ENCODE measurements at places on chromosomes 16 and 17.

- DNase-seq, result no peak
Observed at GRCh38 chr17:12230481-12231354, 210.0 kb downstream of the MAP2K4 start.

GRCh38 chr16:85838876-85839585, 39.5 kb downstream of the COX4I1 start:
- no peak for DNase-seq

DNA sequence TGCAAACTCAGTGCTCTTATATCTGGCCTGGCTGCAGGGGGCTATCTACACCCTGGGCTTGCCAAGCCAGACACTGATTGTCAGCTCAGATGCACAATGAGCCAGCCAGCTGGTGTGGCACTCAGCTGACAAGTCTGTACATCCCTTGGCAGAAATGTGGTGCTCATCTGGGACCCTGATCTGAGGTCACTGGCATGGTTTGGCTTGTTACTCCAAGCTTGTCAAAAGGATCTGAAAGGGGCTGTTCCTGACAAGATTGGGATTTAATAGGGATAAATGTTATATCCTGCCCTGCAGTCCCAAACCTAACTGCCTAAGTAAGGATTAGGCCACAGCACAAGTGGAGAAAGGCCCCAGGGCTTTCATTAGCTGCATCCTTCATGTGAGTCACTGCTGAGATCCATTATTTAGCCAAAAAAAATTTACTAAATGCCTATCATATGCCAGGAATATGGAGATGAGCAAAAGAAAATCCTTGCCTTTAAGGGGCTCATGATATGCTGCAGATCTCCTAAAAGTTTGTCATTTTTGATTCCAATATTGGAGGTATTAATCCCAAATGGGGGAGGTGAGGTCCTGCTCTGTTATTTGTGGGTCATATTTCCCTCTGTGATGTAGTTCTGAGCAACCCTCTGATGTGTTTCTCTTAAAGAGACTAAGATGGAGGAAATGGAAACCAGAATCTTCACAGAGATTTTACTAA, 6.3 kb downstream of the SLC6A2 start:
- DNase-seq, result no peak

- DNase-seq, result no peak
Observed at GRCh38 chr16:60582528-60582927, 1453.7 kb downstream of the CDH8 start.

- no peak for DNase-seq
Observed at GRCh38 chr17:48842746-48843145, 11.9 kb downstream of the CALCOCO2 start.

- no peak for DNase-seq
Observed at GRCh38 chr16:87384162-87384874, 742 bp upstream of the FBXO31 start.

DNA sequence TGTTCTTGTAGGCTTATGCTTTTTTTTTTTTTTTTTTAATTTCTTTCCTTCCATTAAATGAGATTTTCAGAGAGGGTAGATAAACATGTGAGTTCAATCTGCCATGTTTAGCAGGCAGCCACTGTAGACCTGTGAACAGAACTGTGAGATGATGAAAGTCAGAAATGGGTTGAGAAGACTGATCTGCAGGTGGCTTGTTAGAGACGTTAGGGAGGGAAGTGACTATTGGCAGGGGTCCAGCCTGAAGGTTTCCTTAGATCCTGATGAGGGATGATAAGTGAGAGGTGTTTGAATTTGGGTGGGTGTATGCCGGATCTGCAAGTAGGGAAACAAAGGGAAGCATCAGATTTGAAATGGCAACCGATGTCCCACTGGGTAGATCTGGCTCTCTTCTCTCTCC, 157.8 kb downstream of the HS3ST3B1 start:
- no peak for DNase-seq

DNA sequence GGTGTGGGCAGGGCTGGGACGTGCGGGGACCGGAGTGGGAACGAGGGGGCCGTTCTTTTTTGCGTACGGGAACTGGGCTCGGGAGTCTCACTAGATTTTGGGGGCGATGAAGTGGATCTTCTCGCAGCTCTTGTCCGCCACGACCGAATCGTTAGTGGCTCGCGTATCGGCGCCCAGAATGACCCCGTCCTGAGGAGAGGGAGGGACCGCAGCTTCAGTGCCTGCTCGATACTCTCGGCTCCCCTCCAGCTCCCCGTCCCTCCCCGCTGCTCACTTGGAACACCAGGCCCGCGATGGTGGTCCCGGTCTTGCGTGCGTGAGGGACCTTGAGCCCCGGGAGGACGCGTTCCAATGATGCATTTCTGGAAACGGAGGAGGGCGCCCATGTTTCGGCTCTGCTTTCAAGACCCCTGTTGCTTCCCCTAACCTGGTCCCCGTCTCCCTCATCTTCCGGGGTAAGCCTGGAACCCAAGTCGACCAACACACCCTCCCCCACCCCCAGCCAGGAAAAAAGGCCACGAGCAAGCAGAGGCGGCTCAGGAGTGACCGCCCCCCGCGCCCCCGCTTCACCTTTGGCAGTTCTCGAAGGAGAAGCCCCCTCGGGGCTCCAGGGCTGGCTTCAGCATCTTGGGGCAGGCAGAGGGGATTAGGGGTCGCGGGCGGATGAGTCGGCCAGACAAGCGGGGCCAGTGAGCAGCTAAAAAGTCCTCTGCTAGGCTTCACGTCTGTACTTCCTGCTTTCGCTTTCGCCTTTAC, at the start of gene PSMB10:
Gene PSMB10 (minus strand): TSS at position 727 of the 756 bp plus-strand sequence. CDS start 101 bp downstream, at position 626.
- DNase-seq, result no peak

GRCh38 chr17:34570506-34570905, 8.9 kb upstream of the TMEM132E start:
- no peak for DNase-seq

GRCh38 chr17:61390479-61390791, 9.2 kb upstream of the TBX2 start:
- no peak for DNase-seq

- no peak for DNase-seq
Observed at GRCh38 chr16:29757950-29758466, 12.2 kb upstream of the C16orf54 start.

- no peak for DNase-seq
Observed at GRCh38 chr17:65509032-65509431, 52.4 kb downstream of the AXIN2 start.

GRCh38 chr16:2752850-2753732, 653 bp downstream of the SRRM2 start:
- DNase-seq, result peak; percentile 57

DNA sequence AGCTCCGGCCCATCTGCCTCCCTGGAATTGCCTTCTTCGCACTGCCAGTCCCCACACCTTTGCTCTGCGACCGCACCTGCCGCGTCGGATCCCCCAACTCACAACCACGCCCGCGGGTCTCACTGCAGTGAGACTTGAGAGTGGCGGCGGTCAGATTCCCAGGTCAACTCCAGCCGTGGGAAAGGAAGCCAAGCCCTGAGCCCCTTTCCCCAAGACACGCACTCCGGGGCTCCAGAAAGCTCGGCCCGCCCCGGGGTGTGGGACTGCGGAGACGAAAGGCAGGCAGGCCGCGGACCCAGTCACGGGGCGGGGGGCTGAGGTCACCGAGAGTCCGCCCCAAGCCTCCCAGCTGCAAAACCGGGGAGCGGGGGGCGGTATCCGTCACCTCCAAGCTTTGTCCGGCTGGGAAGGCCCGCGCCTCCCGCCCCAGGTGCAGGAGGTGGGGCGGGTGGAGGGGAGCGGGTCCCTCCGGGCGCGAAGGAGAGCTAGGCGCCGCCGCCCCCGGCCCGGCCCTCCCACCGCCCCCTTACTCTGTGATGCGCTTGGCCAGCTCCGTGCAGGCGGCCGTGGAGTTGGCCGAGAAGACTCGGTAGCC, 615 bp downstream of the PRPSAP1 start:
- DNase-seq, result no peak

GRCh38 chr16:82761236-82761635, 134.5 kb downstream of the CDH13 start:
- DNase-seq, result no peak

DNA sequence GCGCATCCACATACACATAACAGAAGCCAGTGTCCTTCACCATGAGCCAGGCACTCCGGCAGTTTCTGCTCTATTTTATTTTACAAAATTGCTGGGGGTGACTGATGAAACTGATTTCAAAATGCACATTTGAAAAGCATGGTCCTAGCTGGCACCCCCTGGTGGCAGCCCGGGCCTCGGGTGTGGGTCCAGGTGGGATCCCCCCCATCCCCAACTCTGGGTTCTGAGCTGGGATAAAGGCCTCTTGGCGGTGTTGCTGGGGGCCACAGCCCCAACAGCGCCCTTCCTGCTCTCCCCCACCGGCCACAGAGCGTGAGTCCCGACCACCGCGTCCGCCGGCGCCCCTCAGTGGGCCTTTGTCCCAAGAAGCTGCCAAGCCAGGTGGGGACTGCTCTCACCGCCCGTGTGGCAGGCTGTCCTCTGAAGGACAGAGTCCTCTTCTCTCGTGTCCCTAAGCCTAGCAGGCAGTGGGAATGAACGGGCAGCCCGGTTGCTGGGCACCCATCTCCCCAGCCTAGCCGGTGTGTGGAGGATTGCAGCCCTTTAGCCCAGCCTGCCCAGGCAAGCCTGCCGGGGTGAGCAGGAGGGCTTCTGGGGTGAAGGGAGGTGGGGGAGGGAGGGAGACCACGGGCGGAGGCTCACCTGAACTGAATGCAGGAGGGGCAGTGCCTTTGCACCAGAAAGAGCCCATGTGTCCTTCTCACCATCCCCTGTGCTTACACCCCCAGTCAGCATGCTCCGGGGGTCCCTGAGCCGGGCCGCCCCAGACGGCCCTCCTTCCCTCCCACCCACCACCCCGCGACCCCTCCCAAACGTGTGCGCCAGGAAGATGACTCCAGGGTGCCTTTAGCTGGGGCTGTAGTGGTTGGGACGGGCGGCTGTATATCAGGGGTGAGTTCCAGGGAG, 898 bp downstream of the SNAI3 start:
- DNase-seq, result no peak

GRCh38 chr17:394718-395095, 42.1 kb upstream of the RPH3AL start:
- no peak for DNase-seq

DNA sequence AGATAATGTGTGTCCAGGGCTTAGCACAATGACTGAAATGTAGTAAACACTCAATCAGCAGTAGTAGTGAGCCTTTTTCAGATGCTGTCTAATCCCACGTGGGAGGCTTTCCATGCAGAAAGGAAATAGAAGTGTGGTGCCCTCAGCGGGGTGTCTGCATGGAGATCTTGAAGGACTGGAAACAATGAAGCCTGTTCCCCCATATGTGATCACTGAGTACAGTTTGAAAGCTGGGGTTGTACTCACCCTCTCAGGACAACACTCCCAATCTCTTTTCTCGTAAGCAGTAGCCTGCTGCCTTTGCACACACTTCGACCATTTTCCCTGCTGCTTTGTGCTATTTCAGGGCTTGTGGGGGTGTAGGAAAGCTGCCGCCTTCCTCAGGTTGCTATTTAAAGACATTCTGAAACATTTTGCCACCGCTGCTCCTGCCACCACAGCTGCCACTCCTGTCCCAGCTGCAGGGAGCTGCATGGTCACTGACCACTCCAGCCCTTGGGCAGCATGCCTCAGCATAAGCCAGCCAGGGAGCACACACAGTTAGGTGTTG, 40.6 kb upstream of the HAS3 start:
- DNase-seq, result no peak

- DNase-seq, result no peak
Observed at GRCh38 chr16:72858665-72859493, 189.0 kb downstream of the ZFHX3 start.

- DNase-seq, result no peak
Observed at GRCh38 chr16:17465460-17465859, 5.3 kb downstream of the XYLT1 start.

DNA sequence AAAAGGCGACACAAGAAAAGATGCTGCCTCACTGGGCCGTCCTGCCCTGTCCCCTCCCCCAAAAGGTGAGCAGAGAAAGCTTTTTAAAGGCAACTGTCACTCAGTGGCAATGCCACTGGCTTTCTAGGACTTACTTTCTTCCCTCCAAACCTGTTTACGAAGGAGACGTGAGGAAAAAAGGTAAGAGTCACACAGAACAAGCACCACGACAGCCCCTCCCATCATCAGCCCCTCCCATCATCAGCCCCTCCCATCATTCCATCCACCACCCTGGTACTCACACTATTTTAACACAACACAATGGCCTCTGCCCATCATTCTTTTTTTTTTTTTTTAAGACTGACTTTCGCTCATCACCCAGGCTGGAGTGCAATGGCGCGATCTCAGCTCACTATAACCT, 77.1 kb downstream of the NXN start:
- DNase-seq, result no peak

DNA sequence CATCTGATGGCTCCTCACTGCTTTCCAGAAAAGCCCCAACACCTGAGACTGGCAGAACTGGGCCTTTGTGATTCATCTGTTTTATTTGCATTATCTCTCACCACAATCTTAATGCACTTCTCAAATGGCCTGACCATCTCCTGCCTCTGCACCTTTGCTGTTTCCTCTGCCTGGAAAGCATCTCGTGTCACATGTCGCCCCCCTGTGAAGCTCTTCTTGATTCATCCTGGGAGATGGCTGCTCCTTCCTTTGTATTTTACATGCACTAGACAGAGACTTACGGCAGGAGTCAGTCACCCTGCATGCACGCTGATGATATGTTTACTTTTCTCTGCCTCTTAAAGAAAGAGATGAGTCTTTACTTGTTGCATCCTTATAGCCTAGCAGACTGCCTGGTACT, 30.0 kb downstream of the HNF1B start:
- DNase-seq, result no peak

DNA sequence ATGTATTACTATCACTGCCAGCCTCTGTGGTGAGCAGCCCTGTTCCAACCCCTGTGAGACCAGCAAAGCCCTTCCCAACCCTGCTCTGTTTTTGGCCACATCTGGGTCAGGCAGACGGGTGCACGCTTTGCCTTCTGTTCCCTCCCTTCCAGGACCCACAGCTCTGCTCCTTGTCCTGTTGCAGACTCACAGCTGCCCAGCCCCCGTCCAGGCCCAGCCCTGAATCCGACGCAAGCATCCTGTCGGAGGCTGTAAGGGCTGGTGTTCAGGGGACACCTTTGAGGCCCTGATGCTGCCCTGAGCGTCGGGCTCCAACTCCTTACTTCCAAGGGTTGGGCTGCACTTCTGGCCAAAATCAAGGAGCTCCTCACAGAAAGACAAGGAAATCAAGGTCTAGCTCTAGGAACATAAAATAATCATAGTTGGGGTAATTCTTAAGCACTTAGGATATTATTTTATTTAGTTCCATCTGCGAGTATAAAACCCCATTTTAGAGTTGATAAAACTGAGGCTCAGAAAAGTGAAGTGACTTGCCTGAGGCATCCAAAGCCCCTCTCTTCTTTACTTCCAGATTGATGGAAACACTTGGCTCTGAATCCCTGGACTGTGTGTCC, 14.3 kb upstream of the SRCIN1 start:
- DNase-seq, result no peak

DNA sequence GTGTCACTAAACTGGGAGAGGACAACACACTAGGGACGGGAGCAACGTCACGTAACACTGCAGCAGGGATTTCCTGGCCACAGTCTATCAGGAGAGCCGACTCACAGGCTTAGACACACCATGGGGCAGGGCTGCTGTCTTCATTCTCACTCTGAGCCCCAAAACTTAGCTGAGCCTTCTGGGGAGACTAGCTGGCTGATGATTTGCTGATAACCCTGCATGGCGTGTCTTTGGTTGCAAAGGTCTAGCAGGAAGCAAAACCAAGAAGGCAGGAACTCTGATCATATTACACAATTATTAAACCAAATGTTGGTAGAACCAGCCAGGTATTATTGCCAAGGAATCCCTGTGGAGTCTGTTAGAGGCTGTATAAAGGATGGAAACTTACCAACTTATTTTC, 345.0 kb downstream of the SLC39A11 start:
- DNase-seq, result no peak

- DNase-seq, result no peak
Observed at GRCh38 chr17:80089762-80090161, 11.6 kb upstream of the GAA start.
